Upper lobe of left lung (tissue), 6 donors: ENCODE measurements at places on chromosomes 7 and 10.

- H3K36me3 ChIP-seq = no peaks in the 10 kb centered on the region
- H3K27me3 ChIP-seq = no peaks in the 10 kb centered on the region
- no peak overlapping the region for H3K4me3 ChIP-seq
- DNase-seq = no peak
- H3K4me1 ChIP-seq = no peaks in the 10 kb centered on the region
Observed at GRCh38 chr7:21367537-21367936, 60.3 kb upstream of the SP4 start.

DNA sequence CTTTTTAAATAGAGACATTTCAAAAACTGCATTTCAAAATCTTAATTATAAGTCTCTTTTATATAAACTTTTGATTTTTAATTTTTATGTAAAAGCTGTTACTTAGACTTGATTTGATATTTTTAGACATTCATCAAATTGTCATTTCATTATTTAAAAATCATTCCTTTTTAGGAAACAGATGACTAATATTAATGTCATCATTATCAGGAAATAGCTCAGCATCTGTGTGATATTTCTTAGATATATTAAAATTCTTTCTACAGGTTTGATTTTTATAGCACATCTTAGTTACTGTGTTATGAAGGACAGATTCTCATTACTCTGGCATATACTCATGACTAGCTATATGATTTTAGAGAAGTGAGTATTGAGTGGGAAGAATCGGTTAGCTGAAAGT, 17.2 kb downstream of the RUNDC3B start:
- H3K36me3 ChIP-seq = no peaks in the 10 kb centered on the region
- H3K4me1 ChIP-seq = no peaks in the 10 kb centered on the region
- no peak overlapping the region for H3K4me3 ChIP-seq
- no peak for DNase-seq

DNA sequence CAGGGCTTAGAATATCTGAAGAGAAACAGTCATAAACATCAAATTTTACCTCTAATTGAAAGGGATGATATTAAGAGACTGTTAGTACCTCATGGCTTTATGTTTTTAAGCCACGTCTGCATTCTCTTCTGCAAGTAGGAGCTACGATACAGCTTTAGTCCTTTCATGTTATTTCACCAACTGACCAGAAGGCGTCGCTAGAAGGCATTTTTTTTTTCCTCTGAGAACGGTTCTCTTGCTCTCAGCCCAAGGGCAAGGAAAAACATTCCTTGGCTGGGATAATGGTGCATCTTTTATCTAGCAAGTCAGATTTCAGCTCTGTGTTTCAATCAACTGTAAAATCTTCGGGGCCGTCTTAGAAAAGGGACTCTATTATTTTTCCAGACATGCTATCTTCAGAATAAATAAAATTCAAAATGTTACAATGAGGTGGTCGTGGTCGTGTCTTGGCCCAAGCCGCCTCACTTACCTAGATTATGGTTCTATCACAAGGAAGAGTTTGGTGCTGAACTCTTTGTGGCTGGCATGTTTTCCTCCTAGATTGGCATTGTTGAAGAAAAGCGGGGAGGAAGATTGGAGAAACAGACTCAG, 41.6 kb upstream of the LYZL2 start:
- no peak for DNase-seq
- H3K36me3 ChIP-seq = no peaks in the 10 kb centered on the region
- peak overlapping the region; percentile 31 for H3K4me3 ChIP-seq
- H3K4me1 ChIP-seq = no peaks in the 10 kb centered on the region
- H3K27me3 ChIP-seq = no peaks in the 10 kb centered on the region

- no peak overlapping the region for H3K27ac ChIP-seq
- DNase-seq = no peak
- no peak overlapping the region for H3K4me3 ChIP-seq
- no peaks in the 10 kb centered on the region for H3K4me1 ChIP-seq
- no peaks in the 10 kb centered on the region for H3K27me3 ChIP-seq
- H3K36me3 ChIP-seq = no peaks in the 10 kb centered on the region
Observed at GRCh38 chr10:5591336-5591824, 66.6 kb downstream of the CALML3 start.

- H3K27ac ChIP-seq = no peak overlapping the region
- H3K27me3 ChIP-seq = no peaks in the 10 kb centered on the region
- H3K36me3 ChIP-seq = no peaks in the 10 kb centered on the region
- DNase-seq = no peak
- no peak overlapping the region for H3K4me3 ChIP-seq
Observed at GRCh38 chr10:94785211-94785610, 22.7 kb downstream of the CYP2C19 start.

DNA sequence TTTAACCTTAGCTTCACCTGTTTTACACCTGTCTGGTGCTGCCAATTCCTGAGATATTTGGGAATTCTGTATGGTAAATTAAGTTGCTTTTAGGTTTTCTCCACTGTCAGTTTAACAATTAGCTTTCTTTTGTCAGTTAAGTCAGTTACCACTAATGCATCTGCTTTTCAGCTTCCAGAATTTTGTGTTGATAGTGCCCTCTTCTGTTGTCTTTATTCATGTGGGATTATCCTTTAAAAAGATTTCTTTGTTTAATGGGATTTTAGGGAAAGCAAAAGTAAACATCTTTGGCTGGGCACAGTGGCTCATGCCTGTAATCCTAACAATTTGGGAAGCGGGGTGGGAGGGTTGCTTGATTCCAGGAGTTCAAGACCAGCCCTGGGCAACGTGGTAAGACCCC, 8.1 kb downstream of the TFAM start:
- no peak overlapping the region for H3K4me3 ChIP-seq
- H3K27ac ChIP-seq = no peak overlapping the region
- H3K36me3 ChIP-seq = peaks cover 29% of the 10 kb centered on the region
- no peak for DNase-seq

DNA sequence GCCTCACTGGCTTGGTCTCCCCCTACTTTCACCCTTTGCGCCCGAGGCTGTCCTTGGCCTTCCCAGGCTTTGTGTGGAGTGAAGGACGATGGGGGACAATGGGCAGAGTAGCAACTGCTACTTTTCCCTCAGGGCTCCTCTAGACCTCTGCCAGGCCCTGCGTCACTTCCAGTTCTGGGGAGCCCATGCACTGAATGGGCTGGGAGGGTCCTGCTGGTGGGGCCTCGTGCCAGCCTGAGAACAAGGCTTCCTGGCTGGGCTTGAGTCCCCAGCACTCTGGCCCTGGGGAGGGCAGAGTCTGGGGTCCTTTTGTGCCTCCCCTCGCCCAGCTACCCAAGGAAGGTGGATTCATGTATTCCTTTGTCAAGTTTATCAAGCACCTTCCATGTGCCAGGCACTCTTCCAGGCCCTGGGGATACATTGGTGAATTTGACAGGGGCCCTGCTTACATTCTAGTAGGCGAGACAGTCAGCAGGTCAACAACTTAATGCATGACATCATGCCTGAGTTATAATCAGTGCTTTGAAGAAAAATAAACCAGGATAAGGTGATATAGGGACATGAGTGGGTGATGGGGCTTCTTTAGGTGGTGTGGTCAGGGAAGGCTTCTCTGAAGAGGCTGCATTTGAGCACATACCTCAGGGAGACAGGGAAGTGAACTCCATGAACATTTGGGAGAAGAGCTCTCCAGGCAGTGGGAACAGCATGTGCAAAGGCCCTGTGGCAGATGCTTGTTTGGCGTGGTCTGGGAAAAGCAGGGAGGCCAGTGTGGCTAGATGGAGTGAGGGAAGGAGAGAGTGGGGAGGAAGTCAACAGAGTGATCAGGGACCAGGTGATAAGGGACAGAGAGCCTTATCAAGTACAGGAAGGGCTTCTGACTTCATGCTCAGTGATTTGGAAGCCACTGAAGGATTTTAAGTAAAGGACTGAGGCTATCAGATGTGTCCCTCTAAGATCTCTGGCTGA, 14.1 kb downstream of the ZMIZ1 start:
- no peaks in the 10 kb centered on the region for H3K36me3 ChIP-seq
- H3K27me3 ChIP-seq = no peaks in the 10 kb centered on the region
- no peak overlapping the region for H3K4me3 ChIP-seq
- DNase-seq = no peak

- H3K4me1 ChIP-seq = peaks cover 5% of the 10 kb centered on the region
- H3K4me3 ChIP-seq = peak overlapping the region; percentile 48
- H3K36me3 ChIP-seq = no peaks in the 10 kb centered on the region
- H3K27ac ChIP-seq = no peak overlapping the region
Observed at GRCh38 chr7:130492523-130493274, 814 bp downstream of the MEST start.

GRCh38 chr7:106121189-106121810, 9.2 kb upstream of the SYPL1 start:
- no peak overlapping the region for H3K27ac ChIP-seq
- H3K36me3 ChIP-seq = no peaks in the 10 kb centered on the region
- no peak overlapping the region for H3K4me3 ChIP-seq
- DNase-seq = no peak
